ENCODE measurements at places on chromosomes 7 and 10.

- DNase-seq = no peak
Observed at GRCh38 chr10:79608505-79609375, 2.0 kb upstream of the SFTPA1 start.

- no peak for DNase-seq
Observed at GRCh38 chr7:138460176-138460648, at the start of gene TRIM24. Gene TRIM24 (plus strand): TSS chr7:138460259. CDS start chr7:138460549, 290 bp downstream.

GRCh38 chr7:4613846-4614548, 68.1 kb upstream of the FOXK1 start:
- DNase-seq = no peak

GRCh38 chr10:94200146-94200837, 162.4 kb downstream of the NOC3L start:
- DNase-seq = no peak

DNA sequence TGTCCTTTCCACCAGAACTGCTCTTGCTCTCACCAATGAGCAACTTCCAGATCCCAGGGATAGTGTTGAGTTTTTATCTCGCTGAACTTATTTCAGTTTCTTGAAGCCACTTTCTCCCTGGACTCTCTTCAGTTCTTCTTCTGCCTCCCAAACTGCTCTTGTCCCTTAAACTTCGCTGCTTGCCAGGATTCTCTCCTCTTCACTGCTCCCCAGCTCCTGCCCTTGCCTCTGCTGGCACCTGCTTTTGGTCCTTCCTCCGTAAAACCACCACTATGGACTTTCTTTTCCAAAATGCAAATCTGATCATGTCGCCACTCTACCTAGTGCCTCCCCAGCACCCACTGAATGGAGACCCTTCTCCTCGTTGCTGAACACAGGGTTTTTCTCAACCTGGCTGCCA, 92.8 kb upstream of the PALS2 start:
- DNase-seq = no peak

- DNase-seq = no peak
Observed at GRCh38 chr7:47460251-47460989, 121.5 kb downstream of the TNS3 start.

GRCh38 chr7:117393781-117394180, 33.5 kb downstream of the ASZ1 start:
- DNase-seq = no peak

DNA sequence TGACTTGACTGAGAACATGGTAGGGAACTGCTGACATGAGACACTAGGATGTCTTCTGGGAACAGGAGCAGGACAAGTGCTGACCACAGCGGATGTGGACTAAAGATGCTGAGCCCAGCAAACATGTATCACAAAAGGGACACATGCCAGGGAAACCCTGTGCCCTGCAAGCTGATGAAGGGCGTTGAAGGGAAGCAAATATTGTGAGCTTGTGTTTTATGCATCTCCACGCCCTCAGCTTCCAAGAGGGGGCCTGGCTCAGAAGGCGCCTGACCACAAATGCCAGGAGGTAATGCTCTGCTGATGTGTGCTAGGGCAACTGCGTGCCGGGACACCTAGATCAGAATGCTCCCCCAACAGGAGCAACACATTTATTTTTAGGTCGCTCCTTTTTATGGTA, 207.3 kb downstream of the CXCL12 start:
- DNase-seq = no peak

DNA sequence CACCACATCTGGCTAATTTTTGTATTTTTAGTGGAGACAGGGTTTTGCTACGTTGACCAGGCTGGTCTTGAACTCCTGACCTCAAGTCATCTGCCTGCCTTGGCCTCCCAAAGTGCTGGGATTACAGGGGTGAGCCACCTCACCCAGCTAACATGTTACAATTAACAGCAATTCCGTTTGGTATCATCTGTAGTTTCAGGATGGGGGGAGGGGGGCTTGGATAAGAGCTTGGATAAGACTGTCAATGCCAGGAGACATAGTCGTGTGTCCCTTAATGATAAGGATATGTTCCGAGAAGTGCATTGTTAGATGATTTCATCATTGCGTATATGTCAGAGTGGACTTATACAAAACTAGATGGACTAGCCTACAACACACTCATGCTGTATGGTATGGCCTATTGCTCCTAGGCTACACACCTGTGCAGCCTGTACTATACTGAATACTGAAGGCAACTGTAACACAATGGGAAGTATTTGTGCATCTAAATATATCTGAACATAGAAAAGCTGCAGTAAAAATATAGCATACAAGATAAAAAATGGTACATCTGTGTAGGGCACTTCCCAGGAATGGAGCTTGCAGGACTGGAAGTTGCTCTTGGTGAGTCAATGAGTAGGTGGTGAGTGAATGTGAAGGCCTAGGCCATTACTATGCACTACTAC, 103.9 kb upstream of the TNS3 start:
- DNase-seq = no peak

DNA sequence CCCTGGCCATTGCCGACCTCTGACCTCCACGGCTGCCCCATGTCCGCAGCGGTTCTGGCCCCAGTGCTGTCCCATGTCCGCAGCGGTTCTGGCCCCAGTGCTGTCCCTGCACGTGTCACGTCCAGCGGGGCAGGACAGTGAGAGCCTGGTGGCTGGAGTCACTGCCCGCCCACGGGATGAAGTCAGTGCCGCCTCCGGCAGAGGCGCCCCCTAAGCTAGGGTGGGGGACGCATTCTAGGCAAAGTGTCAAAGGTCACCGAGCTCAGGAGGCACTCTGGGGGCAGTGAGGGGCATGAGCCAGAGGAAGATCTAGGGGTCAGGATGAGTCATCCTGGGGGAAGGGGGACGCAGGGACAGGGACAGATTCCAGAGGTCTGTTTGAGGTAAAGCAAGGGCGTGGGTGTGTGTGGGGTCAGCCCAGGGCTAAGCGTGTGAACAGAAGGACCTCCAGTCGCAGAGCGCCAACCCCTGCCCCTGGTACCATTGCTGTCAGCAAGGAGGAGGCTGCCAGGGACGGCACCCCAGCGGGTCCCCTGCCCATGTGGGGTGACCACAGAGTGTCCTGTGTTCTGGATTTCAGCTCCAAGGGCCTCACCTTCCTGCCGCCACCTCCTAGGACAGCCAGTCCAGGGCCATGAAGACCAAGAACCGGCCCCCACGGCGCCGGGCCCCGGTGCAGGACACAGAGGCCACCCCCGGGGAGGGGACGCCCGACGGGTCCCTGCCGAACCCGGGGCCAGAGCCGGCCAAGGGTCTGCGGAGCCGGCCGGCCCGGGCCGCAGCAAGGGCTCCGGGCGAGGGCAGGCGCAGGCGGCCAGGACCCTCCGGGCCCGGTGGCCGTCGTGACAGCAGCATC, 665 bp downstream of the BHLHA15 start:
- no peak for DNase-seq

- no peak for DNase-seq
Observed at GRCh38 chr10:72622271-72622670, 3.6 kb downstream of the MICU1 start.

DNA sequence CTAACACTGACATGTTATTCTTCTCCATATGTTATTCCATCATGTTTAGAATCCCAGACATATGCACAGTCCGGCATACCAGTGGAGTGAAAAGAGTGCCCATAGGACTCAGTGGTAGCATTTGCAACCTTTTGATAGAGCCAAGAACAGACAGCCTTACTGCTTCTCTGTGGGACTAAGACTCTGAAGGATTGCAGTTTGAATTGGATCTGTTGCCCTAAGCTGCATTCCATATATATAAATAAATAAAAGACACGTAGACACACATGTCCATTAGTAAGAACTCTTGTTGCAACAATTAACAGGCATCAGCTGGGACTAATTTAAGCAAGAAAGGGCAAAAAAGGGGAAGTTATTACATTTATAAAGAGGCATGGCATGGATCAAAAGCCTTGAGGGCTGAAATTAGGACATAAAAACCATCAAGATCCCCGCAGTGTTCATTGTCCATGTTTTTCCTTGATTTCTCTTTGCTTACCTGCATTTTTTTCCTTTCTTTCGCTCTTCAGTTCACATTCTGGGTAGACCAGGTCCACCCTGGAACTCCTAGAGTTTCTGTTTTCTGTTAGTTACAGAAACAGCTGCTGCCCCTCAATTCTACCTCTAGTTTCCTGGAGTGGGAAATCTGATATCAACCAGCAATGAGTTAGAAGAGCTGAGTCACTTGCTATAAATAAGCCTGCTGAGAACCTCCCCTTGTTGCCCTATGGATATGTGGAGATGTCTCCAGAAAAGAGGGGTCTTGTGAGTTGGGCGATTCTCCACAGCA, 132.4 kb downstream of the SORCS1 start:
- no peak for DNase-seq

DNA sequence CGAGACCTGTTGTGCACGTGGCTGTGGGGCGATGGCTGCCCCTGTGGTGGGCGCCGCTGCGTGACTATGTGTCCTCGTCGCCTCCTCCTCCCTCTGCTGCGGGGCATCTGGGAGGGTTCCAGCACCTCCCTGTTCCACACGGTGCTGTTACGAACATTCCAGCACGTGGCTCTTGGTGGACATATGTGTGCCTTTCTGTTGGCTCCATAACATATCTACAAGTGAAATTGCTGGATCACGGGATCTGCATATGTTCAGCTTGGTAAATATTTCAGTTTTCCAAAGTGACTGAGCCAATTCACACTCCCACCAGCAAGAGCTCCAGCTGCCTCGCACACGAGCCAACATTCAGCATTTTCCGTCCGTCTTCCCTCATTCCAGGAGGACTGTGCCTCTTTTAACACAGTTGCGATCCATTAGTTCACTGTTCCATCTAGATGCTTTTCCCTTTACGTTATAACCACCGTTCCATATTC, 25.1 kb downstream of the SNX8 start:
- DNase-seq = no peak

DNA sequence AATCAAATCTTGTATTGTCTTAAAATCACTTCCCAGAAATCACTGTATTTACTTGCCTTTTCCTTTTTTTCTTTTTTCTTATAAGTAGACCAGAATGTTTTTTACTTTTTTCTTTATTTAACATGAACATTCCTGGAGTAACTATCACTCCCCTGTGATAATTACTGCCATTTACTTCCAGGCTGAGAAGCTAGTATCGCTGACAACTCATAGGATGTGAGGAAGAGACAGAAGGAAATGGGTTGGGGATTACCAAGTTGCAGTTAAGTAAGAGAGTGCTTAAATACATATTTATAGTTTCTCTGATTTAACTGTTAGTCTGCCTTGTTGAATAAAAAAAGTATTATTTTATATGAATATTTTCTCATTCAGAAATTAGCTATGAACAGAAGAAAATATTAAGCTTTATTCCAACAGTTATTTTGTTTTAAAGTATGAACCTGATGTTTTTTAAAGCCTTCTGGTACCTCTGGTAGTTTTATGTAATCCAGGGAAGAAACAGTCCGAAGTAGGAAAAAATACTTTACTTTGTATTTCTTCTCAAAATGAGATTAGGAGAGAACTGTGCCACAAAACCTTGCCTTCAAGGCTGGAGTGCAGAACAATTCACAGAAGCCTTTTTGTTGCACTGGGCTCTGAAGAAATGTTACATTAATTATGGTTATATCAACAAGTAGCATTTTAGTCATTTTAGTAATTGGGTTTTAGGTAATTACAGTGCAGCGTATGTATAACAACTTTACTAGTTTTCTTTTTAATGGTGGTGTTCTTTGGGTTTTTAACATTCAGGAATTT, 72.8 kb downstream of the SHOC2 start:
- no peak for DNase-seq

- no peak for DNase-seq
Observed at GRCh38 chr7:12945901-12946300, 258.5 kb downstream of the ARL4A start.

DNA sequence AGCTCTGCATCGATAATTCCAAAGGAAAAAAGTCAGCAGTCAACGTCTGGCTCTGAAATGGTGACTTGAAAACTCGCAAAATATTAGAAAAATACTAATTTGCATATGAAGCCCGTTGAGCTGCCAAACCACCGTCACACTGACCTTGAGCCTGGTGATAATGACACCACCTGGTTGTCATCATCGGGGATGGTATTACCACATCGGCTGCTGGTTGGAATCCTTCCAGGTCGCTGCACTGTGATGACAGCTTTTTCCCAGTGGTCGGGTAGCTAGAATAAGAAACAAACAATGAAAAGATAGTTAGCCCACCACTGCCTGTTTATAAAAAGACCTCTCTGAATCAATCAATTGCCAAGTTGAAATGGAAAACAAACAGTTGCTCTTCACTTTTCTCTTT, 41.6 kb downstream of the LAMB1 start:
- DNase-seq = no peak

GRCh38 chr10:47104151-47104605, 192.9 kb downstream of the PTPN20 start:
- DNase-seq = no peak

DNA sequence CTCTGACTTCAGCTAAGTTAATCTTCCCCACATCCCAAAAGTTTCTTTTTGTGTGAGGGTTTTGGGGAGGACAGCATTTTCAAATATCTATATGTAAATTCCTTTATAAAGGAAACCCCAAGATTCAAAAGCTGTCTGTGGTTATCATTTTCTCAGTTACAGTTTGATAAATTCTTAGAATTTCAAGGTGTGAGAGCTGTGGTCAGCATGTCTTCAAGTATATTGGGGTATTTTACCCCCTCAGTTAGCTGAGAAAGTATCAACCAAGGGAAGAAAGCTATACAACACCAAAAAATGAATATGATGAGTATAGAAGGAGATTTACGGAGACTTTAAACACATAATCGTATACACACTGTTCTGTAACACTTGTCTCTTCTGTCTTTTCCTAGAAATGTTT, 109.2 kb downstream of the SND1 start:
- DNase-seq = no peak

DNA sequence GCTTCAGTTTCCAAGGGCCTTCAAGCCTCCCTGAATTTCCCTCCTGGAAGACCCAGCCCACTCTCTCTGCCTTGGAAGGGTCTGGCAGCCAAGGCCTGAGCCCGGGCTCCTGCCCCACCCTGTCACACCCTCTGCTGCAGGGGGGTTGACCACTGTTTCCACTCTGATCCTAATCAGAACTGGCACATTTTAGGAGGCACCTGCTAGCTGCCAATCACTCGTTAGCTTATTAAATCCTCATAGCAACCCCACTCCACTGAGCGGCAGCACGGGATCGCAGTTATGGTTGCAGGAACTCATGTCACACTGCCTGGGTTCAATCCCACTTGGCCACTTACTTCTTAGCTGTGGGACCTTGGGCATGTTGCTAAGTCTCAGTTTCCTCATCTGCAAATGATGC, 12.9 kb downstream of the HSPB1 start:
- DNase-seq = no peak

- no peak for DNase-seq
Observed at GRCh38 chr7:130356121-130356875, 11.7 kb downstream of the CPA5 start.

GRCh38 chr7:133978502-133979295, 148.4 kb upstream of the LRGUK start:
- no peak for DNase-seq

DNA sequence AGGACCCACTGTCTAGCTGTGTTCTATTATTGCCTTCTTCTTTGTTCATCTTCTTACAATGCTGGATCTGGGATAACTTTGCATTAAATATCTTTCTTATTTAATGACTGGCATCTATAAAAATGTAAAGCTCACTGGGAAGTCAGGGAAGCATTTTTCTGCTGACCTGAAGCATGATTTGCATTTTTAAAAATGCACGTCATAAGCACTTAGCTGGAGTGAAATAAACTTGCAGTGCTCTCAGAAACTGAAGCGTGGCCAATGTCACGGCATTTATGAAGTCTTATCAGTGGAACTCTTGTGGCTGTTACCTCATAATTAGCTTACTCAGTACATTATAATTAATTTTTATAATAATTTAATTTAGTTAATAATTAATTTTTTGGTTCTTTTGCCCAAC, 59.1 kb downstream of the FRMD4A start:
- DNase-seq = no peak
